Stimulated activated CD8-positive, alpha-beta memory T cell treated with anti-CD3 and anti-CD28 coated beads, Interleukin-12 subunit alpha, Interleukin-12 subunit beta, amount 100 ng/mL, for 1 hour (primary cell): ENCODE measurements at places on chromosomes 5 and 9.
A peak's percentile ranks its signal among the peaks of the same experiment; 100 is the strongest.

DNA sequence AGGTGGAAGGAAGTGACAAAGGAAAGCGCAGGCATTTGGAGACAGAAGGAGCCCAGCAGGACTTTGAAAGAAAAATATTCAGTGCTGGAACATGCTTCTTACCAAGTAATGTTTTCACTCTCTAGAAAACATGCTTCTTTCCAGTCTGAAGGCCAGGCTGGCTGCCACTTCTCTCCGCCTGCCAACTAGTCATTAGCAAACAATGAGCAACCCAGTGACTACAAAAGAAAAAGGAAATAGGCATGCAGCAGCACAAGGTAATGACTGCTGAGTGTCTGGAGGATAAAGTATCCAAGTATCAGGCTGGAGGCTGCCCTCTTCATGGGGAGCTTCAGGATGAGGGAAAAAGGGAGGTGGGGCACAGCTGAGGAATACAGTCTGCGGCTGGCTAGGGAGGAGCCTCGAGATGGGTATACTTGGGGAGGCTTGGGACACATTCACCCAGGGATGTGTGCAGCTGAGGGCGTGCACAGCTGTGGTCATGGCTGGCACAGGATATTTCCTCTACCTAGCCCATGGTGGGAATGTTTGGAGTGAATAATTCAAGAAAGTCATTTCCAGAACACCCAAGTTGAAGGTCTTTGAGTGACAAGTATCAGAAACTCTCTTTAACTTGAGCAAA is 161.5 kb upstream of the KIF2A start:
- DNase-seq = no peak

- DNase-seq = no peak
These were observed 122.0 kb downstream of the COL23A1 start for GRCh38 chr5:178468196-178468685.

GRCh38 chr9:34240006-34240405 is 61.2 kb downstream of the UBAP1 start:
- DNase-seq = no peak

DNA sequence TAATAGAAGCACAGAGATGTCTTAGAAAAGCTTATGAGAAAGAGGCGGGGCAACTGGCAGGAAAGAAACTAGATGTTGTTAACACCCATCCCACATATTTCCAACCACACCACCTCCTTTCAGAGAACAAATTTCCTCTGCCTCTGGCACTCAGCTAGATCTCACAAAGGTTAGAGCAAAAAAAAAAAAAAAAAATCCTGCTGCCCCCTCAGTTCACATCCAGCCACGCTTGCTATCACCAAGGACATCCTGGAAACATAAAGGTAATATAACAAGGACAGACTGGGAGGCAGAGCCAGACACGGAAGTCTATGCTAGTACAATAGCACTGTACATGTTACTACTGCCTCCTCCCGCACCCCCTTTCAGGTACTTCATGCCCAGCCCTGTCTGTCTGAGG is 238.0 kb upstream of the PTGER4 start:
- peak; percentile 42 for DNase-seq

- no peak for DNase-seq
These were observed 145.8 kb downstream of the TMEM232 start for GRCh38 chr5:110580625-110581024.

DNA sequence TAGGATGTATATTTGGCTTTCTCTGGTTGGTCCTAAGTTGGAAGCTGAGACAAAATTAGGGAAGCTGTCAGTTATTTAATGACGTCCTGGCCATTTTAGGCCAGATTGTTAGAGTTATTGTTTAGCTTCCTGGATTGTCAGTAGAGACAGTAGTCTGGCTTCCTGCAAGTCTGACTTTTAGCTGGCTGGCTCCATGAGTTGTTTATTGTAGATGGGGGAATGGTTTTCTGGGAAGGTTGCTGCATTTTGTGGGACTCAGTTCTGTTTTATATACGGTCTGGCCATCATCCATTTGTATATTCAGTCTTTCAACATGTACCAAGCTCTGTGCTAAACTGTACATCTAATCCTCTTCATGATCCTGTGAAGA is 68.3 kb downstream of the SGCD start:
- no peak for DNase-seq

DNA sequence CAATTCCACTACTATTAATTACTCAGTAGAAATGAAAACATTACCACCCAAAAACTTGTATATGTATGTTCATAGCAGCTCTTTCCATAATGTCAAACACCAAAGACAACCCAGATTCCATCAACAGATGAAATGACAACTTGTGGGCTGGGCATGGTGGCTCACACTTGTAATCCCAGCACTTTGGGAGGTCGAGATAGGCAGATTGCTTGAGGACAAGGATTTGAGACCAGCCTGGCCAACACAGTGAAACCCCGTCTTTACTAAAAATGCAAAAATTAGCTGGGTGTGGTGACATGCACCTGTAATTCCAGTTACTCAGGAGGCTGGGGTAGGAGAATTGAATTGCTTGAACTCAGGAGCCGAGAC is 11.5 kb downstream of the UIMC1 start:
- no peak for DNase-seq

DNA sequence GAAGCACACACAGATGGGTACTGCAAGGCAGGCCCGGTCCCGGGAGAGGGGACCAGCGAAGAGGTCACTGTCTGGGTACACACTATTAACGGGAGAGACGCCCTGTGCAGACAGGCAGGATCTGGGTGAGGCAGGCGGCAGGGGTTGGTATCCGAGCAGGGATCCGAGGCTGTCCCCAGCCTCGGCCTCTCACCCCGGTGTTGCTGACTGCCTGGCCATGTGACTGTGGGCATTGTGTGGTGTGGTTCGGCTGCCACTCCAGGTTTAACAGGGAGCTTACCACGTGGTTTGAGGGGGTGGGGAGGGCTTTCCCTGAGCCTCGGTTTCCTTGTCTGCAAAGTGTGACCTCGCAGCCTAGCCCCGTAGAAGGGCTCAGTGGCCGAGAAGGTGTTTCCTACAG is 11.1 kb upstream of the RALGDS start:
- DNase-seq = no peak

- DNase-seq = no peak
These were observed 1086.5 kb downstream of the NR2F1-AS1 start for GRCh38 chr5:92494508-92494907.

DNA sequence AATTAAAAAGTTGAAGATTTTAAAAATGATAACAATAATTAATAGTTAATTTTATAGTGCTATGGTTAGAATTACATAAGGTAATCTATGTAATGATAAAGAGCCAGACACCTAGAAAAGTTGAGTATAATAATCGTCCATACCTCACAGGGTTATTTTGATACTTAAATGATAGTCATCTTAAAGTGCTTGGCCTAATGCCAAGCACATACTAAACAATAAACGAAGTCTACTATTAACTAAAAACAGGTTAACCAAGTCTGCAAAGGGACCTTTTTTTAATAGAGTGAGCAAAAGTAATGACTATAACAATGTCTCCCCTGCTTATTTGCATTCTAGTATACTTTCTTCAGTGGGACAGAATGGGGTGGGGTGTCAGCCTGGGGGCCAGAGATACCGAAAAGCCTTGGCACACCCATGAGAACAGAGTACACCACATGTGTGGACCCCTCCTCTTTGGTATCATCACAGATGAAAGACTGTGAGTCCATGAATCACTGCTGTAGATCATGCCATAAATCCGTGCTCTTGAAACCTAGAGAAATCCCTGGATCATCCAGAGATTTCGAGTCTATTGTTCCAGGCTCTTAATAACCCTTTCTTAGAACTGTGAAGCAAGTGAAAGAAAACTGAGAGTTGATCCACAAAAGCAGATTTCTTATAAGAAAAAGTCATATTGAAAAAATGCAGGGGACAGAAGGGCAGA is 249.5 kb downstream of the PRELID2 start:
- DNase-seq = no peak

- no peak for DNase-seq
These were observed 66.7 kb downstream of the SIL1 start for GRCh38 chr5:139131465-139131864.

DNA sequence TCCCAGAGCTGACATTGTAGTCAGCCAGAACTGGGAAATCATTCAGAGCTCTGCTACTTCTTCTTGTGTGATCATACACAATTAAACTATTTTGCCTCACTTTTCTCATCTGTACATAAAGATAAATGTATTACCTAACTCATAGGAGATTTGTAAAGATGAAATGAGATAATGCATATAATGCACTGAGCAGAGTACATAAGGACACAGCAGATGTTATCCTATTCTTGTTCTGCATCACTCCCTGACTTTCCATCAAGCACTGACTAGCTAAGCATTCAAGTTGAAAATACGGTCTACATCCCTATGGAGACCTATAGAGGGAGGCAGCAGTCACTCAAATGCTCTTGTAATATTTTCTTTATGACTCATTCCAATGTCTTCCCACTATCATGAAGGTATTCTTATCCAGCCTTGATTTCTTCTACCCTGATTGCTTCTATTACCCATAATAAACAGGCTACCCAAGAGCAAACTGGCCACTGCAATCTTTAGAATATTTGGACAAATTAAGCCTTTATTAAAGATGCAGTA is 16.3 kb upstream of the PRR16 start:
- no peak for DNase-seq

GRCh38 chr5:125979636-125980035 is 443.6 kb upstream of the GRAMD2B start:
- DNase-seq = no peak

DNA sequence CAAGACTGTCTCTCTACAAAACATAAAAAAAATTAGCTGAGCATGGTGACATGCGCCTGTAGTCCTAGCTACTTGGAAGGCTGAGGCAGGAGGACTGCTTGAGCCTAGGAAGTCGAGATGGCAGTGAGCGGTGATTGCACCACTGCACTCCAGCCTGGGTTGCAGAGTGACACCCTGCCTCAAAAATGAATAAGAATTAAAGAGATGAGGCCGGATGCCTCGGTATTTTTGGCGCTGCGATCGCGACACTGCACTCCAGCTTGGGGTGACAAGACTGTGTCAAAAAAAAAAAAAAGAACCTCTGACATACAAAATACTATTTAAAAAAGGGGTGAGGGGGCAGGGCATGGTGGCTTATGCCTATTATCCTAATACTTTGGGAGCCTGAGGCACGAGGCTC is 7.3 kb downstream of the GPBP1 start:
- DNase-seq = no peak

DNA sequence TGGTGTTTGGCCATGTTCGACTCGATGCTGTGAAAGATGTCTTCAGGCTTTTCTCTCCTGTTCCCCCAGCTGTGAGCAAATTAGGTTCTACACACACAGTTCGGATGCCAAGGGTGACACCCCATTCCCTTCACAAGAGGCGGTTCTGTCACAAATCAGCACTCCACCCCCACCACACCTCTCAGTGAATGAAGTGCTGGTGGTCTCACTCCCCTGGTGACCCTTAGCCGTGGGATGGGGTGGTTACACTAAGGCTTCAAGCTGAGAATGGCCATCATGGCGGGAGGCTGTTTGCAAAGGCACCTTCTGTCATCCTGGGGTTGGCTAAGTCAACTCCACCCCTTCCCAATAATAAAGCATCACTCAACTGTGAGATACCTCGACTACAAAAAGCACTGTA is 26.4 kb downstream of the AMBP start:
- no peak for DNase-seq

DNA sequence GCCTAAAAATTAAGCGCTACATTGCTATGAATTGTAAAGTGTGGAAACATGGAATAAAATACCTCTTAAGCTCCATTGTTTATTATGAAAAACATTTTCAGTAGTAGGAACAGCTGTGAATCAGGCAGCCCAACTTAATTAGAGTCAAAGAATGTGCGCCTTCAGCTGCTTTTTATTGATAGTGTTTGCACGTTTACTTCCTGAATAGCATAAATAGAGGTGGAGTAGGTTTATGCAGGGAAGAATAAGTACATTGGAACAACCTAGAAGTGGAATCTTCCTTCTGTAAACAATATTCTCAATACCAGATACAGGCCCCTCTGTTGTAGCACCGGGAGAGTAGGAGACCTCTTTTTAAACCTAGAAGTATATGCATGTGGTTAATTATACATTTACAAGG is 79.9 kb downstream of the IQGAP2 start:
- no peak for DNase-seq

GRCh38 chr5:176508603-176509002 is 28.6 kb downstream of the RNF44 start:
- no peak for DNase-seq

- no peak for DNase-seq
These were observed 11.4 kb downstream of the GOLGA1 start for GRCh38 chr9:124929464-124929863.

DNA sequence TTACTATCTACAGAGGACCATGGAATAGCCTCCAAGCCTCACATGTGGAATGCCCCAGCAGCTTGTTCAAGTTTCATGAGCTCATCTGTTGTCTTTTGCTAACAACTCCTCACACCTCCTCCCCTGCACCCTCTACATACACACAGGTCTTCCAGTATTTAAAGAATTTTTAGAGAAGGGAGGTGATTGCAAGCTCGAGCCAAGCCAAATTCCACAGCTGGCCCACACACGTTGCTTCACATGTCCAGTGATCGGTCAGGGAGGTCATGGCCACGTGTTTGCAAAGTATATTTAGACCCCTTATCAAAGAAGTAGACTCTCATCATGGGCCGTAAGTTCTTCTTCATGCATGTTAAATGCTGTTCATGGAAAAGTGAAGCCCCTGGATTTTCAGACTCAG is 281.7 kb downstream of the OSTF1 start:
- DNase-seq = no peak

DNA sequence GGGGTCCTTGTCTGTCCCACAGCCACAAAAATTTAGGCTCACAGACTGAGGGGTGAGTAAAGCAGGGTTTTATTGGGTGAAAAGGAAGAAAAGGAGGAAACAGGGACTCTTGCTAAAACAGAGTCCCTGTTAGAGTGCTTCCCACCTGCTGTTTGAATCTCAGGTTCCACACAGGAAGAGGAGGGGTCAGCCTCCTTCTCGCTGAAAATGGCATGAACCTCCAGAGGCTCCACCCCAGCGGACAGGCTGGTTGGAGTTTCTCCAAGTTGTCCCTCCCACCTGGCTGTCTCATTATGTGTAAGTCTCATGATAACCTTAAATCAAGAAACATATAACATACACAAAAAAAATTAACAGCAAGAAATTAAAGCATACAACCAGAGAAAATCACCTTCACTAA is 28.3 kb upstream of the UHRF2 start:
- no peak for DNase-seq

DNA sequence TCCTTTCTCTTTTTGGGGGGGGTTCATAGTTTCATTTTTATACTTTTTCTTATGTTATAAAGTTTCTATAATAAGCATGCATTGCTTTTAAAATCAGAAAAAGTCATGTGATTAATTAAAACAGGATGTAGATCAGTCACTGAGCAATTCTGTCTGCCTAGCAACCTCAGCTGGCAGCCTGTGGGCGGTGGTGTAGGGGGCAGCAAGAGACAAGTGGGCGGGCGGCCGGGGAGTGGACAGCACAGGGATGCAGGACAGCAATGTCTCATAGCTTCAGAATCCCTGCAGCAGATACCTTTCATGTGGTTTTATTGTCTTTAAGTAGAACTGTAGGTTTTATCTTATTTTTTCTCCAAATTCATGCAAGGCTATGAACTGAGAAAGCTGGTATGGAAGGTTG is 101.9 kb upstream of the S1PR3 start:
- DNase-seq = no peak
